ENCODE measurements at places on chromosomes 12 and 14.

DNA sequence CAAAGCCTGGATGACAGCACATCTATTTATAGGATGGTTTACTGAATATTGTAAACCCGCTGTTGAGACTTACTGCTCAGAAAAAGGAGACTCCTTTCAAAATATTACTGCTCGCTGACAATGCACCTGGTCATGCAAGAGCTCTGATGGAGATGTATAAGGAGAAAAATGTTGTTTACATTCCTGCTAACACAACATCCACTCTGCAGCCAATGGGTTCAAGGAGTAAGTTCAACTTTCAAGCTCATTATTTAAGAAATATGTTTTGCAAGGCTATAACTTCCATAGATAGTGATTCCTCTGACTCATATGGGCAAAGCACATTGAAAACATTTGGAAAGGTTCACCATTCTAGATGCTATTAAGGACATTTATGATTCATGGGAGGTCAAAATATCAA is 201.7 kb downstream of the SNAPC1 start:
- DNase-seq = no peak

- no peak for DNase-seq
These were observed 112.1 kb downstream of the DAD1 start for GRCh38 chr14:22476887-22477286.

GRCh38 chr14:21917699-21918436 is 244.2 kb upstream of the OR4E1 start:
- peak; percentile 51 for DNase-seq

- no peak for DNase-seq
These were observed 37.7 kb downstream of the TAOK3 start for GRCh38 chr12:118334939-118335567.

- peak; percentile 18 for DNase-seq
These were observed 267.7 kb downstream of the RASSF9 start for GRCh38 chr12:85568395-85569103.

DNA sequence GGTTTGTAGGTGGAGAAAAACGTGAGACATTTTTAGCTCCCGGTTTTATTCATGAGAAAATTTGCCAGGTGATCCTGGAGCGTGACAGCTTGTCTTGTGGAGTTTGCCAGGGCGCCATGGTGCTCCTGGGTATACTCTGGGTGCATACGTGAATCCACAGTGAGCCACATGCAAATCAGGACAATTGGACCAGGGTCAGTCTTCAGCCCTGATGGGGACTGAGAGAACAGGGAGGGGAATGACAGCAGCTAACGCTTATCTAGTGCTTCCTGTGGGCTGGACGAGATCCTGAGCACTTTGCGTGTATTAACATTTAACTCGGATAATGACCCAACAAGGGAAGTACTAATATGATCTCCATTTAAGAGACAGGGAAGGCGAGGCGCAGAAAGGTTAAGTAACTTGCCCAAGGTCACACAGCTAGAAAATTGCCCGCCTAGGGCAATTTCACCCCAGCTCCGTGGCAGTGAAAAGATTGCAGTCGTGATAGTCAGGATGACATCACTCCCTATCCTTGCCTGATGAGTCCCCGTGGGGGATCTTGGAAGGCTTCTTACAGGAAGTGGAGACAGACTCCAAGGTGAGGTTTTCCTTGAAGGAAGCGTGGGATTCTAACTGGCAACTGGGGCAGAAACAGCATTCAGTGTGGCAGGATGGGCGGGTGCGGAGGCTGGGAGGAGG is 118.4 kb upstream of the NCOR2 start:
- no peak for DNase-seq

DNA sequence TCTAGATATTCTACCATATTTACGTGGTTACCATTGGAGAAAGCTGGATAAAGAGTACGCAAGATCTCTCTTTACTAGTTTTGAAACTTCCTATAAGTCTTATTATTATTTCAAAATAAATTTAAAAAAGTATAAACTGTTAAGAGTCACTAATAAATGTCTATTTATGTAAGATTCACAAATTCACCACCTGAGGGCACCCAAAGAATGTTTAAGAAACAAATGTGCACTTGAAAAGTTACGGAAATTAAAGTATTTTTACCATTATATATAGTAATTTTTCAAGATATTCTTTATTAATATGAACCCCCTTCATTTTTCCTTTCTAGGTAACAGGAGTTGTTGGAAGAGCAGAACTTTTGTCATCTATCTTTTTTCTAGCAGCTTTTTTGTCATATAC is 11.9 kb downstream of the TMTC3 start:
- no peak for DNase-seq
